ENCODE measurements at places on chromosomes 13 and 19. TPM values are rescaled to one million over a fixed set of nuclear protein-coding genes. Genes with fewer than 3 reads are reported as not detected.

DNA sequence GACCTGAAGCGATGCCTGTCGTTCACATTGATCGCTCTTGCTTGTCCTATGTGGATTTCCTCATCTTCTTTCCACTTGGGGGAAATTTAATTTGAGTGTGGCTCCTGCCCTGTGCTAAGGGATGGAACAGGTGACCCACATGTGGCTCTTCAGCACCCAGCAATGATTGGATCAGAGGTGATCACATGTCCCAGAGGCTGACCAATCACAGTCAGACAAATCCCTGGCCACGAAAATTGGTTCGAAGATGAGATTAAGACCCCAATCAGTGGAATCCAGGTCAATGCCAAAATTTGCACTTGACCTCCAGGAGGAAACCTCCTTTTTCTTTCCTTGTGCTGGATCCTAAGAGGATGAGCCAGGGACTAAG is 23.7 kb downstream of the AMER2 start:
- no peak for DNase-seq

DNA sequence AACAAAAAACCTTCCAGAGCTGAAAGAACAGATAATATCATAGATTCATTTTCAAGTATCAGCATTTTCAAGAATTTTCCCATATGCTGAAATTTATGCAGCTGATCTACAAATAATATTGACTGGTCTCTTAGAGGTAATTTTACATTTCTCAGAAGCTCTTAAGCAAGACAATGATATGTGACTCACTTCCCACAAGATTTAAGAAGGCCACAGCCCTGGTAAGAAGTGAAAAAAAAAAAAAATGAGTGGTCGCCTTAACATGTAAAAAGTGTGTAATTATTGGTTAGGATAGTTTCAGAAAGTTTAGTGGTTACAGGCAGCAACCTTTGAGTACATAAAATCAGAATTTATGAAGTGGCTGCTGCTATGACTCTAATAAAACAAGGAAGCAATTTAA is 54.5 kb downstream of the NUFIP1 start:
- no peak for DNase-seq

GRCh38 chr13:34942732-34943435 is 814 bp downstream of the NBEA start:
- DNase-seq, result no peak

DNA sequence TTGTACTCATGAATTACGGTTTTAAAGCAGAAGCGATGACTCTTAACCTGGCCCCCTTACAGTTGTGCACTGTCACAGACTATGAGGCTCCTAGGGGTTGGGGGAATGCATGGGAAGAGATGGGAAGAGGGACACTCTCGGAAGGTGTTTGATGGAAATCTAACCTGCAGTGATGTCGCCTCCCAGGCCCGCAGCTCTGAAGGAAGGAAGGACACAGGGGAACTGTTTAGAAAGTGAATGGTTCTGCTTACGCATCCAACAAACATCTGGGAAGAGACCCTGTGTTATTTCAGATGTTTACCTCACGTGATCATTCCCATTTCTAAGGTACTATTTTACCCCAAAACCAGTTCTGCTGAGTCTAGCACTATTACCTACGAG is 48.0 kb upstream of the SLC7A9 start:
- no peak for DNase-seq

GRCh38 chr13:41007744-41008128 is 11.4 kb downstream of the ELF1 start:
- no peak for DNase-seq

GRCh38 chr19:948842-949496 is 23.1 kb downstream of the ARID3A start:
- no peak for DNase-seq

DNA sequence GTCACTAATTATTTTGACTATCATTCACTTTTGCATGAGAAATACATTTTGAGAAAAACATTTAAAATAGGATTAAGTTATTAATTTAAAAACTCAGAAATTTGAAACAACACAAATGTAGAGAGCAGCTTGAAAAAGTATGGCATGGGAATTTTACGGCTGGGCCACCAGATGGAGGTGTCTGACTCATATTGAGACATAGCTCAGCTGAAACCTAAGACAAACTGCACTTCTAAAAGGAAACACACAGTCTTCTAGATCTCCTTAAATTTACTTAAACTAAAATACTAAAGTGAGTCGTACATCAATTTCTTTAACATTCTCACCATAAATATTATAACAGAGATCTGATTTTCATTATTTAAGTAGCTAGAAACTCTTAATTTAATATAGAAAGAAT is 41.9 kb upstream of the POSTN start:
- peak; percentile 51 for DNase-seq

DNA sequence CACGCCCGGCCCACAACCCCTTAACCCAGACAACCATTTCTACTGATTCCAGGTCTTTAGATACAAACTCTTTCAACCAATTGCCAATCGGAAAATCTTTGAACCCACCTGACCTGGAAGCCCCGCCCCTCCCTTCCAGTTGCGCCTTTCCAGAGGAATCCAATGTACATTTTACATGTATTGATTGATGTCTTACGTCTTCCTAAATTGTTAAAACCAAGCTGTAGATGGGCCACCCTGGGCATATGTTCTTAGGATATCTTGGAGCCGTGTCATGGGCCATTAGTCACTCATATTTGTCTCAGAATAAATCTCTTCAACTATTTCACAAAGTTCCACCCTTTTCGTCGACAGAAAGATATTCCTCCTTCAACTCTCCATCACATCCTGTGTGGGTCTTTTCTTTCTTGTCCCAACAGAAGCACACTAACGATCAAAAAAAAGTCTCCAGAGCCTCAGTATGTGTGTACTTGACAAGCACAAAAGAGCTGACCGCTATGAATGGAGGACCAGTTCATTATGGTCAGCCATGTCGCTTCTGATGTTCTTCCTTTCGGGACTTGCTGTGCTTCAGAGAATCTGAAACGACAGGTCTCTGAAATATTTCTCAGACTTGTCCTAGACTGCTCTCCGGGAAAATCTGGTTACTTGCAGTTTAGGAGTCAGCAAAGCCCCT is 601 bp upstream of the ZNF749 start:
- DNase-seq, result no peak

GRCh38 chr13:89695343-89696257 is 1651.9 kb upstream of the MIR17HG start:
- peak; percentile 81 for DNase-seq

- DNase-seq, result no peak
These were observed 51.3 kb downstream of the MBNL2 start for GRCh38 chr13:97273341-97273831.

DNA sequence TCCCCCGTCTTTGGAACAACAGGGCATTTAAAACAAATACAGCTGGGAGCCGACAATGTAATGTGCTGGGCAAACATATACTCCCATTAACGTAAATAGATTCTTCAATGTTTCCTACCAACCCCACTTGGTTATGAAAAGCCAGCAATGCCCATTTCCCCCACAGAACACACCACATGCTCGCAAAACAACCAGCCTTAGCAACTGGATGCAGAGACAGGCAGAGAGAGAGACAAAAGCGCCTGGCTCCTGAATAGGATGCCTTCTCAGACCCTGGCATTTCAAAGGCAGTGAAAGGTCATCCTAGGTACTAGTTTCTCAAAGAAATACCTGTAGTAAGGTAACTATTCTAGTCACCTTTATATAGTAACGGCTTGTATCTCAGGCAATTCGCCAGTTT is 462.9 kb downstream of the ITGBL1 start:
- no peak for DNase-seq

GRCh38 chr13:100734194-100734720 is 59.7 kb upstream of the TMTC4 start:
- DNase-seq, result no peak

GRCh38 chr19:16043156-16043757 is 33.0 kb upstream of the TPM4 start:
- DNase-seq, result no peak

- DNase-seq, result no peak
These were observed 815.9 kb downstream of the PCDH9 start for GRCh38 chr13:66414066-66414800.

GRCh38 chr19:12930002-12930645 is 3.4 kb downstream of the FARSA start:
- DNase-seq, result no peak

DNA sequence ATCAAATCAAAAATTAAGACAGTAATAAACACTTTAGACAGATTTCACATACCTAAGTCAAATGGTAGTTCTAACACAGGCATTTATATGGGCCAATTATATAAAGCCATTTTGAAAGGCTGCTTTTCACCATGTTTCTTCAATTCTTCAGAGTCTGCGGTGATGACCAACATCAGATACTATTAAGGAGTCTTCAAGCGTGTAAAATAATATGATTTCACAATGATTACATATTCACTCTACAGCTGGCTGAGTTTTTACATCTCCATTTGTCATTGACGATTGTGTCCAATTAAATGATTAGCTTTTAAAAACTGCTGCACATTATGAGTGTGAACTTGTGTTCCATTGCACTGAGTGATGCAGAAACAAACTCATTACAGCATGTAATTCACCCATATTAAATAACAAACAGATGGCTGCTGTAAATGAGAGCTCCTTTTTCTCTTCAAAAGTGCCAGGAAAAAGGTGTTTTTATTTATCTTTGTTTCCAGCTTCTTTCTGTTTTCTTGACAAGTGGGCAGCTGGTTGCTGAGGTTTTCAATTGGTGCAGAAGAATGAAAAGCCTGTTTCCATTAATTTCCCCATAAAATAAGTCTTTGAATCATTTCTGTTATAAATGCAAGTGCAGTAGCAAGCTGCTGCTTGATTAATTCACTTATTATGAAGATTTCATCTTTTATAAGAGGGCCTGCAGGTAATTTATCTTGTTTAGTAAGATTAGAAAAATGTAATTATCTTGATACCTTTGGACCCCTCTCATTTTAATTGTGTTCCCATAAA is 676.1 kb upstream of the KLHL1 start:
- no peak for DNase-seq

- DNase-seq, result no peak
These were observed 54.2 kb downstream of the CCNE1 start for GRCh38 chr19:29866011-29866410.

- DNase-seq, result peak; percentile 47
These were observed at the start of gene SELENOW for GRCh38 chr19:47778049-47778953. TSS of gene SELENOW (plus strand) at chr19:47778703. CDS start at chr19:47778786, 83 bp downstream.

- no peak for DNase-seq
These were observed 40.2 kb downstream of the SLAIN1 start for GRCh38 chr13:77737583-77738200.

GRCh38 chr13:111859354-111860230 is 207.4 kb upstream of the SOX1 start:
- no peak for DNase-seq

- DNase-seq, result no peak
These were observed 68.9 kb downstream of the ZNF557 start for GRCh38 chr19:7138402-7138801.

GRCh38 chr19:10740798-10741197 is 22.9 kb downstream of the DNM2 start:
- DNase-seq, result no peak

GRCh38 chr19:2252797-2253105 is 3.5 kb downstream of the JSRP1 start:
- no peak for DNase-seq

DNA sequence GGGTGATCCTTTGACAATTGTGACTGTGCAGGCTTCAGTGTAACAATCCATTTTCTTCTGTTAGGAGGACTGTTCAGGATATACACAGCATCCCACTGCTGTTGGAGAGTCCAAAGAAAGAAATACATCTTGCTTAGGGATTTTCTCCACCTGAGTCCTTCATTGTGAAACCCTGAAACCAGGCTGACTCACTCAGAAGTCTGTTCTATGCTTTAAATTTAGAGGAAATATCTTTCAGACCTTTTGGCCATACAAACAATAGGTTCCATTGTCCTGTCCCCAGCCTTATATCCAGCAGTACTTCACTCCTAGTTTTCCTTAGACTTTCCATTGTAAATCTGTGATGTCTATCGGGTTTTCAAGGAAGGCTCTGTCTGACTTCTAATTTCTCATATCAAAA is 379.1 kb downstream of the SUCLA2 start:
- DNase-seq, result peak; percentile 24

GRCh38 chr19:49512970-49513745 is 697 bp downstream of the FCGRT start:
- no peak for DNase-seq

Gene TIMM44
- 76.4 TPM for total RNA-seq

Gene YJEFN3
- 0.32 TPM for total RNA-seq

Gene ZBTB32
- total RNA-seq, result not detected

Gene RNF225
- not detected for total RNA-seq

Gene C13orf46
- not detected for total RNA-seq

Gene RNF17
- not detected for total RNA-seq

Gene ZNF578
- 0.43 TPM for total RNA-seq

Gene IL17D
- 4.3 TPM for total RNA-seq

Gene LHFPL6
- total RNA-seq, result 14.1 TPM

Gene FFAR1
- total RNA-seq, result not detected

Gene ATXN8OS
- total RNA-seq, result not detected

Gene CCDC8
- not detected for total RNA-seq

Gene ZNF878
- total RNA-seq, result 0.77 TPM

Gene SIGLEC7
- not detected for total RNA-seq
